ENCODE measurements at places on chromosomes 6 and 20. TPM values are rescaled to one million over a fixed set of nuclear protein-coding genes. Genes with fewer than 3 reads are reported as not detected.

- DNase-seq: peak; percentile 96
Observed at GRCh38 chr6:113564371-113565171, 292.6 kb upstream of the MARCKS start.

- DNase-seq: no peak
Observed at GRCh38 chr20:63093966-63094766, 87.4 kb upstream of the BHLHE23 start.

GRCh38 chr6:80226699-80227098 is 120.2 kb downstream of the BCKDHB start:
- no peak for DNase-seq

- peak; percentile 54 for DNase-seq
Observed at GRCh38 chr6:16359563-16359962, 121.2 kb downstream of the GMPR start.

DNA sequence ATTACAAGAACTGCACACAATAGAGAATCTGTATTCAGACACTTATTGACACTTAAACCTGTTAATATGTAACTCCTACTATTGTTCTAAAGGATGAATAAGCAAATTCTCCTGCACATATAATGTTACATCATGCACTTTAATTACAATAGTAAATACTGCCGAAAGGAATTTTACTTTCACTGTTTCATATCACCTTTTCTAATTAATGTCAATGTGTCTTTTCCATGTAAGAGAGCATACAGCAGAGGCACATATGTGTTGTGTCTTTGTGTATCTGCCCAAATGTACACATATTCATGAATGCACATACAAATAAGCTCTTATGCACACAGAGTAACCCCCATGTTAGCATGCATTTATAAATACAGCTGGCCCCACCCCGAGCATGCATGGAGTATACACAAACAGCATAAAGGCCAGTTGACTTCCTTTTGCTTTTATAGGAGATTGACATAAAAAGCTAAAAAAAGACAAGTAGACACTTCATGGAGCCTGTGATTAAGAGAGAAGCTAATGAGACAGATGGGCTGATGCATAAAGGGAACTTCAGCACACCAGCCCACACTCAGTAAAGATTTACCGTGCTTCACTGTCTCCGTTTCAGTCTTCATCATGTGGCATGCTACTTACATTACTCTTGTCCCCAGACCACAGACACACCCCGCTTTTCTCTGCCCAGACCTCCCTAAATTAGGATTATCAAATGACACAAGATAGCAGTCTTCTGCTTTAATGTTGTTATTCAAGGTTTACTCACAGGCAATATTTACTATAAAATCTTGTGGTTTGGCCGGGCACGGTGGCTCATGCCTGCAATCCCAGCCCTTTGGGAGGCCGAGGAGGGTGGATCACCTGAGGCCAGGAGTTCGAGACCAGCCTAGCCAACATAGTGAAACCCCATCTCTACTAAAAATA is 184.6 kb downstream of the ATXN1 start:
- DNase-seq: no peak

GRCh38 chr6:154298297-154298696 is 58.3 kb downstream of the IPCEF1 start:
- no peak for DNase-seq

- peak; percentile 44 for DNase-seq
Observed at GRCh38 chr20:32626859-32627636, 41.9 kb upstream of the NOL4L start.

GRCh38 chr6:71879016-71879415 is 7.3 kb upstream of the RIMS1 start:
- no peak for DNase-seq

DNA sequence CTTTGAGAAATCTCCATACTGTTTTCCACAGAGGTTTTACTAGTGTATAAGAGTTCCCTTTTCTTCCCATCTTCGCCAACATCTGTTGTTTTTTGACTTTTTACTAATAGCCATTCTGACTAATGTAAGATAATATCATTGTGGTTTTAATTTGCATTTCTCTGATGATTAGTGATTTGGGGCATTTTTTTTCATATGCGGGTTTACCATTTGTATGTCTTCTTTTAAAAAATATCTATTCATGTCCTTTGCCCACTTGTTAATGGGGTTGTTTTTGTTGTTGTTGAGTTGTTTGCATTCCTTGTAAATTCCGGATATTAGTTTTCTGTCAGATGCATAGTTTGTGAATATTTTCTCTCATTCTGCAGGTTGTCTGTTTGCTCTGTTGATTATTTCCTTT is 167.1 kb downstream of the PRL start:
- DNase-seq: no peak

DNA sequence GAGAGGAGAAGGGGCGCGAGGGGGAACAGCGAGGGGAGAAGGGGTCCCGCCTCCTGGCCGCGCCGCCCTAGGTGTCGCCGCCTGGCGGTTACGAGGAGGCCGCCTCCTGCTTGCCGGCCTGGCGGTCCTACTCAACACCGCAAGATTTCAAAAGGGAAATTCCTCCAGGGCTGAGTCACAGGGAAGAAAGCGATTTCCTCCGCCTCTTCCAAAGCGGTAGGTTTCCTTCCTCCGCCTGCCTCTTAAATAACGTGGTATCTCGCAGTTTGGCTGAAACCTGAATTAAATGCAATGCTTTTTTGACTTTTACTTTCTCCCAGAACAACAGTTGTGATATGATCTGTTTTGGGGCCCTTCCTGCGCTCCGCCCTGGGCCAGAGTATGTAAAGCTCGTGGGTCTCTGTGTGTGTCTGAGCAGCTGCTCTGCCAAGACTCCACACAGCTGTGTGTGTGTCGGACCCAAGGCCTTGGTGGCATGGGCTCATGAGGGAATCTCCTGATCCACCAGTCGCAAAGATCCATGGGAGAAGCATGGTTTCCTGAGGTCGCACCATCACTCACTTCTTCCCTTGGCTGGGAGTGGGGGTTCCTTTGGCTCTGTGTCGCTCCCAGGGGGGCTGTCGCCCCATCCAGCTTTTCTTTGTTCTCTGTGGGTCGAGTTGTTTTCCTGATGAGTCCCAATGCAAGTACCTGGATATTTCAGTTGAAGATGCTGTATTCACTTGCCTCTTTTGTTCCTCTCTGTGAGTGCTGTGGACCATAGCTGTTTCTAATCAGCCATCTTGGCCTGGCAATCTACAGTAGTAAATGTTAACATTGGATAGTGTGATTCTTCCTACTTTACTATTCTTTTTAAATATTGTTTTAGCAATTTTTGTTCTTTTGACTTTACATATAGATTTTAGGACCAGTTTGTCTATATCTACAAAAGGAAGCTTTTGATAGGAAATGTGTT is 31.6 kb upstream of the NOTCH4 start:
- DNase-seq: peak; percentile 93

DNA sequence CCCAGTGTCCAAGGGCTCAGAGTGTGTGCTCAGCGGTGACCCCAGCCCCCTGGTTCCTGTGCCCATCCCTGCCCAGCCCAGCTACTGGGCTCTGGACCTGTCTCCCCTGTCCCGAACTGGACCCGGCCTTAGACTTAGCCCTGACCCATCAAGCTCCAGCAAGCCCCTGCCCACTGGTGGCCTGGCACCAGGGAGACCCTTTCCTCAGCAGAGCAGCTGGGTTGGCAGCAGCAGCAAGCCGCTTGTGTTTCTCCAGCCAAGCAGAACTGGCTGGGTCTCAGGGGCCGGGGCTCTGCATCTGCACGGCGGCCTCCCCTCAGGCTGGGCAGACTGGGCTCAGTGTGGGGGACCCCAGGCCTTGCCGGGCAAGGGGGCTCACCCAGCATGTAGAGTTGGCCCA is 801 bp downstream of the SPDEF start:
- DNase-seq: no peak

DNA sequence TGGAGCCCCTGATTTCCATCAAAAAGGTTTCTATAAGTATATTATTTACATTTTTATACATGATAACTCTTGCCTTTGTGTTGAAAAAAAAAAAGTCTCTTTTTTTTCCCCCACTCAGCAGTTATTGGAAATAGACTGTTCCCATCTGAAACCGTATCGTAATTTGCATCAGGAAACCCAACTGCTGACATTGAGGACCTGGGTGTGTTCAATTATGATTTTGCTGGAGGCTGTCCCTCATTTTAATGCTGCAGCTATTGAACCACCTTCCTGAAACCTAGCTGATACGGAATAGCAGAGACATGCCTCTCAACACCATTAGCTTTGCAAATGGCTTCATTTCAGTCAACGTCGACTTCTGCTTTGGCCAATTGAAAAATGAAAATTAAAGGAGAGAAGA is 98.9 kb downstream of the ZNF217 start:
- no peak for DNase-seq

DNA sequence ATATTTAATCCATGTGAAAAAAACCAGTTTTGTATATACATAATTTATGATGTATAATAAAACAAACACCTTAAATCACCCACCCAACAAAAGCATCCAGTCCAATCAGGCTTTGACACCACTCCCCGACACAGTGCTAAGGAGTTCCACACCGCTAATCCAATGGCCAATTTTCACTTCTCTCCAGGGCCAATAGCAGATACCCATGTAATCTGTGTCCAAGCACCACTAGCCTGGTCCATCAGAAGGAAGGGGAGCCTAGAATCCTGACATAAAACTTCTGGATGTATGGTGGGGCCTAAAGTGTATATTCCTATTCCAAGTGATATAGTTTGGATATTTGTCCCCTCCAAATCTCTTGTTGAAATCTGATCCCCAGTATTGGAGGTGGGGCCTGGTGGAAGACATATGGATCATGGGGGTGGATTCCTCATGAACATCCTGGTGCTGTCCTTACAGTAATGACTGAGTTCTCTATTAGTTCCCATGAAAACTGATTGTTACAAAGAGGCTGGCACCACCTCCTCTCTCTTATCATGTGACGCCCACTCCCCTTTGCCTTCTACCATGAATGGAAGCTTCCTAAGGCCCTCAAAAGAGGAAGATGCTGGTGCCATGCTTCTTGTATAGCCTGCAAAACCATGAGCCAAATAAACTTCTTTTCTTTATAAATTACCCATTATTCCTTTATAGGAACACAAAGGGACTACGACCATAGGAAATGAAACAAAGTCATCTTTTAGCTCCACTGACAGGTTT is 20.8 kb downstream of the RALGAPA2 start:
- DNase-seq: no peak

DNA sequence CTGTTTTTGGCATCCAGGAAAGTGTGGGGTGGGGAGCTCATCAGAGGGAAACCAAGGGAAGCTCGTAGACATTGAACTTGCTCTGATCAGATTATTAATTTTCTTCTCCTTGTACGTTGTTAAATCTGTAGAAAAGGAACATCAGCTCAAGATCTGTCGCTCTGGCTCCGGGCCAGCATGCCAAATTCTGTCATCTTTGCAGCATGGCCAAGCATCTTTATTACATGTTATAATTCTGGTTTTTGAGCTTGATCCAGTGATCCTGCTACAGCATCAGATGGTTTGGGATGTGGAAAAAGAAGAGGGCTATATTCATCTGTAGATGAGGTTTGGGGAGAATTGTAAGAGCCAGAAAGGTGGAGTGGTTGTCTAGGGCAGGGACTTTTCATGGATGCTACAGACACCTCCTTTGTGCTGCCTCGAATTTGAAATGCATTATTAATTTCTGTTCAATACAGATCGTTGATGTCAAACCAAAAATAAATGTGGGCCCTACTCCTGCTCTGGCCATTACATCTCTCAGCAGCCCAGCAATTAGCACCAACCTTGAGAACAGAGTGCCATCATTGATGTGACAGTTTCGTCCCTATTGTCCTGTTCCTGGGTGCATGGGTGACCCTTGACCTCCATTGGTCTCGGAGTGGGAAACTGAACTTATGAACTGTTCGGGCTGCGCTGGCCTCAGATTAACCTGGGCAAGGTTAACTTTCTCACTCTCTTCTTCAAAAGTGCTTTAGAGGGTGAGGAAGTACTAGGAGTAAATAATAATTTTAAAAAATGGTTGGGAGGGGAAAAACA is 250.8 kb downstream of the SOX4 start:
- no peak for DNase-seq

DNA sequence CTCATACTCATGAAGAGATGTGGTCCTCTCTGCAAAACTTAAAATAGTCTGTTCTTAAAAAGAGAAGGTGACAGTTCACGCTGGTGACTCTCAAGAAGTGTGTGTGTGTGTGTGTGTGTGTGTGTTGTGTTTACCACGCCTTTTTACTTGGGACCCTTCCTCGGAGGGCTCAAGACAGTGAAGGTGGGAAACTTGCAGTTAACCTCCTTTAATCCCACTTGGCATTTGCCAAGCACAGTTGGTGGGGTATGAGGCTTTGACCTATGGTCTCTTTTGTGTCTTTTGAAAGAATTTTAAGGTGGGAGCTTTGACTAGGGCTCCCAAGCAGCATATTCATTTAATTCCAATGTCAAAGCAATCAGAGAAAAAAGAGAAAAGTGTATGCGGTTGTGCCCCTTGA is 395.8 kb downstream of the TFAP2B start:
- no peak for DNase-seq

DNA sequence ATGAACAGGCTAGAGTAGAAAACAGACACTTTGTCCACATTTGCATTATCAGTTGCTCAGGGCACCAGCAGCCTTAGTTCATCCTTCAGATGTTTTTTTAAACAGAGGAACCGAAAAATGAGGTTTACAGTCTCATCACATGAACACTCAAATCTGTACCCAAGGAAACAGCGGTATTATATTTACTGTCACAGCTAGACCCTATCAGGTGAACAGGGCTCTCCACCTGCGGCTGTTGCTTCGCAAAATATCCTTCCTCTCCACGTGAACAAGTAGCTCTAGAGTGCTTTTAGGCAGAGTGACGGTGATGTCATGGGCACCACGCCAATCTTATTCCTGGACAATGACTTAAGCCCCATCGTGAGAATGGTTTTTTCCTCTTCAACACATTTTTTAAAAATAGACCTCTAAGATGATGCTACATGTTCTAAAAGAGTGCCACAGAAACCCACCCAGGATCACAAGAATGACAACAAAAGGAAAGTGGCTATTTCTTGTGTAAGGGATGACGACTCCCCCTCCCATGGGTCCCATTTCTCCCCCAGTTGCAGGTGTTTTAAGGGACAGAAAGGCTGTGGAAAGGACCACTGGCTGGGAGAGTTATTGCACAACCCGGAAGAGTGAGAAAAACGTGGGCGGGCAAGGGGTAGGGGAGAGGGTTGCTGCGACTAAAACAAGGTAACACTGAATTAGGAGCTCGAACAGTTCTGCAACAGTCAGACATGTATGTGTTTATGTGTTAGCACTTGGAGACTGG is 77.7 kb downstream of the EFHC1 start:
- peak; percentile 81 for DNase-seq

VWA7 gene
- 1.9 TPM for polyA plus RNA-seq

SFTA2 gene
- 0.66 TPM for polyA plus RNA-seq

ZFP64 gene
- 10.0 TPM for polyA plus RNA-seq

SLC35D3 gene
- not detected for polyA plus RNA-seq

SPDEF gene
- 0.16 TPM for polyA plus RNA-seq

DDO gene
- 0.30 TPM for polyA plus RNA-seq

IMPG1 gene
- polyA plus RNA-seq: 0.31 TPM

HRH3 gene
- polyA plus RNA-seq: 1.3 TPM

PRKN gene
- polyA plus RNA-seq: 3.5 TPM

NNAT gene
- 325 TPM for polyA plus RNA-seq

All from muscle of leg (tissue), 16 donors.